ENCODE measurements at places on chromosomes 5 and 9.

DNA sequence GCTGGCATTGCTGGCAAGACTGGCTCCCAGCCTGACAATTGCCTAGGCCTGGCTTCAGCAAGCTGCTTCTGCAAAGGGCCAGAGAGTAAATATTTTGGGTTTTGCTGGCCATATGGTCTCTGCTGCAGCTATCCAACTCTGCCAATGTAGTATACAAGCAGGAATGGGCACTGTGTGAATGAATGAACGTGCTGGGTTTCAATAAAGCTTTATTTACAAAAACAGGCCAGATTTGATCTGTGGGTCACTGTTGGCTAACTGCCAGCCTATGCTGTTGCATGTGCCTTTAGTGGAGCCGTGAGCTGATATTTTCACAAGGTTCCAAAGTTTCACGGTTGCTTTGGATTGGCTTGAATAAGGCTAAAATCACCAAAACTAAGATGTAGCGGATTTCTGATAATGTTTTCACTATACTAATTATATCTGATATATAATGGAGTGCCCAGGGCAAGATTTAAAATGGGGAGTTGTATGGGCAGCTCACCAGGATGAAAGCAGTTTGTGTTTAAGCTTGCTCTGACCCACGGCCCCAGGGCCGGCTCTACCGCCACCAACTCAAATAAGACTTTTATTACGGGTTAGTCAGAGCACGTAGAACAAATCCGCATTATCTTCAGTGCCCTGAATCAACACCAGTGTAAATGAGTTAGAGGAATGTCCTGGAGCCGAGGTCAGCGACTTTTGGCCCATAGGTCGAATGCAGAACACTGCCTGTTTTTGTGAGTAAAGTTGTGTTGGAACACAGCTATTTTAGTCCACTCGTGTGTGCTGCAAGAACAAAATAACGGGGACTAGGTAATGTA, 98.6 kb upstream of the DAP start:
- DNase-seq: no peak

GRCh38 chr9:116697887-116698286, 10.8 kb downstream of the TRIM32 start:
- DNase-seq: no peak

DNA sequence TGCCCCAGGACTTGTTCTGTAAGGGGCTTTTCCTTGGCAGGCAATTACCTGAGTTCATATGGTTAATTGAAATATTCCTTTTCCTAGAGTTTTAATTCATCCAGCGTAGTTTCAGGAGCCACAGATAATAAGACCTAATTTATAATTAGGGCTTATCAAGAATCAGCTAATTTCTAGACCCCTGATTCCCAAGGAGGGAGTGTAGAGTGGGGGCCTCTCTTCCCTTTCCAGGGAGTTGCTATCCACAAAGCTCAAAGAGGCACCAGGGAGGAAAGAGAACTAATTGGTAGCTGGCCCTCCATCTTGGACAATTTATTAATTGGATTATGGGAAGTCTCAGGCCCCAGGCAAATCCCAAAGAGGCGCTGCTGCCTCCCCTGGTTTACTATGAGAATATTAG, 75.8 kb upstream of the ZNF618 start:
- no peak for DNase-seq

DNA sequence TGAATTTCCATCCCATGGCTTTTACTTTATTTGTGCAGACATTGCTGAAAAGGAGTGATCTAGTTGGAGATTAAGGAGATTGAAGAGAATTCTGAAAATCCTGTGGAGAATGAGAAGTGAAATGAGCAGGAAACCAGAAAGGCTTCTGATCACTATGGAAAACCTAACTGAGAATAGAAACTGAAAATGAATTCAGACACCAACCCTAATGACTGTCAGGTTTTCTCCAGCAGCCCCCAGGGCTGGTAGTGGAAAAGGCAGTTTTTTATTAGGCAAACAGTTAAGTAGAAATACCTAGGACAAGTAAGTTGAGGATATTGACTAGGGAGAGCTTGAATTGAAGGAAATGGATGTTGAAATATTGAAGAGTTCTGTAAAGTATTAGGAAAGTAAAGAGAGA, 14.7 kb upstream of the ARRDC3 start:
- no peak for DNase-seq

- DNase-seq: no peak
Measured at GRCh38 chr9:72773570-72773969, 179.3 kb downstream of the ALDH1A1 start.
